ENCODE measurements at places on chromosomes 13 and 19. TPM values are rescaled to one million over a fixed set of nuclear protein-coding genes. Genes with fewer than 3 reads are reported as not detected.

DNA sequence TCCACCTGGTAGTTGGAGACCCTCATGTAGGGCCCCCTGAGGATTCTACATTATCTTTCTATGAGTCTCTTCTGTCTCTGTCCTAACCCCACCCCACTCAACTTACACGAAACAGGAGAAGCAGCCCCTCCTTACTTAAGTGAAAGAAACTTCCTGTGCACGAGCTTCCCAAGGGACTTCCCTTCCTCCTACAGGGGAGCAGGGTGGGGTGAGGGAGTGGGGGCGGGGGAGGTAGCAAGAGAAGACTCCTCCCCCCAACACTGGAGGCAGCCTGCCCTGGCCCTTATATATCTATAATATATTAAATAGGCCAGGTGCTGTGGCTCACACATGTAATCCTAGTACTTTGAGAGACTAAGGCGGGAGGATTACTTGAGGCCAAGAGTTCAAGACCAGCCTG lies 5.5 kb upstream of the PDE4C start:
- H3K27me3 ChIP-seq = no peaks in the 10 kb centered on the region
- peaks cover 9% of the 10 kb centered on the region for H3K4me1 ChIP-seq
- H3K27ac ChIP-seq = no peak overlapping the region
- H3K4me3 ChIP-seq = no peak overlapping the region
- H3K36me3 ChIP-seq = no peaks in the 10 kb centered on the region

DNA sequence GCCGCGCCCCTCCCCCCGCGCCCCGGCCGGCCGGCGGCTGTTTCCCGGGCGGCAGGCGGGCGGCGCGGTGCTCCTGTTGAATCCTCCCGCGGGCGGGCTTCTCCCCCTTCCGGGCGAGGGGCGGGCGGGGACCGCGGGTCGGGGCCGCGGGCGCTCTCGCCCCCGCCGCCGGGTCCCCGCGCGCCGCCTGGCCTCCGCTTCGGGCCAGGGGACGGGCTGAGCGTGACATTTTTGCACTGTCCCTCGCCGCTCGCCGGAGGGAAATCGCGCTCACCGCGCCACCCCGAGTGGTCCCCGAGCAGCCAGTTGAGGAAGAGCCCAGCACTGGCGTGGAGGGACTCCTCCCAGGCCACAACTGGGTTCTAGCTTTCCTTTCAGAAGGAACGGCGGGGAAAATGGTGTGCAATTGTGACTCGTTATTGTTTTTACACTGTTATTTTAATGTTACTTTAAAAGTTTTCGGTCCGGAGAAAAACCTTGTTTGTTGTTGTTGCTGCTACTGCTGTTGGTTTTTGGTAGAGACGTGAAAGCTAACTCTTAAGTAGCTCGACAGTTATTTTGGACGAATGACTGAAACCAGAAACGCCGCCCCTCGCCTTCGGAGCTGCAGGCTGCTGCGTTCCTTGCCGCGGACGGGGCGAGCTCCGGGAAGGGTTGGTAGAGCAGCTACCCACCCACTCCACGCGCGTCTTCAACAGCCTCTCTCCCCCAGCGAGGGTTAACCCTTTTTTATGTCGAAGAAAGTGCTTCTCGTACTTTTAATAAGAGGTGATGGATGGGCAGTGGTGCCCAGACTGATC lies 959 bp downstream of the PDS5B start:
- no peaks in the 10 kb centered on the region for H3K27me3 ChIP-seq
- no peaks in the 10 kb centered on the region for H3K36me3 ChIP-seq
- H3K4me3 ChIP-seq = peak overlapping the region; percentile 77
- H3K27ac ChIP-seq = peak overlapping the region; percentile 89
- H3K4me1 ChIP-seq = peaks cover 8% of the 10 kb centered on the region

- peaks cover 10% of the 10 kb centered on the region for H3K4me1 ChIP-seq
- DNase-seq = no peak
- peak overlapping the region; percentile 87 for H3K4me3 ChIP-seq
- no peaks in the 10 kb centered on the region for H3K27me3 ChIP-seq
- H3K27ac ChIP-seq = peak overlapping the region; percentile 92
Observed at GRCh38 chr19:17214508-17215126, 540 bp upstream of the USE1 start.

- no peak for DNase-seq
Observed at GRCh38 chr19:45156751-45157150, 4.0 kb downstream of the NKPD1 start.

DNA sequence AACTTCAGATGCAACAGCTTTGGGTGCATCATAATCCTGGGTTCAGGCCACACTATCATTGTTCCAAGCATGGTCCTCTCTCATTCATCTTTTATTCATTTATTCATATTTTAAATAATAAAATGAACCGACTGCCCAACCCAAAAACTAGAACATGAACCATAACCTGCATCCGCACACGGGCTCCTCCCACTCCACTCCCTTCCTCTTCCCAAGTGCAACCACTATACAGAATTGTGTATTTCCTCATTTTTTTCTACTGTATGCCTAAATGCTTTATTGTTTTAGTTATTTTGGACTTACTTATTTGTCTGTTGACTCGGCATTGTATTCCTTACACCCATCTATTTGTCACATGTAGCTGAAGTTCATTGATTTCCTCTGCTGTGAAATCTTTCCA lies 30.7 kb upstream of the POMP start:
- no peak overlapping the region for H3K27ac ChIP-seq
- H3K27me3 ChIP-seq = no peaks in the 10 kb centered on the region
- H3K4me1 ChIP-seq = no peaks in the 10 kb centered on the region

DNA sequence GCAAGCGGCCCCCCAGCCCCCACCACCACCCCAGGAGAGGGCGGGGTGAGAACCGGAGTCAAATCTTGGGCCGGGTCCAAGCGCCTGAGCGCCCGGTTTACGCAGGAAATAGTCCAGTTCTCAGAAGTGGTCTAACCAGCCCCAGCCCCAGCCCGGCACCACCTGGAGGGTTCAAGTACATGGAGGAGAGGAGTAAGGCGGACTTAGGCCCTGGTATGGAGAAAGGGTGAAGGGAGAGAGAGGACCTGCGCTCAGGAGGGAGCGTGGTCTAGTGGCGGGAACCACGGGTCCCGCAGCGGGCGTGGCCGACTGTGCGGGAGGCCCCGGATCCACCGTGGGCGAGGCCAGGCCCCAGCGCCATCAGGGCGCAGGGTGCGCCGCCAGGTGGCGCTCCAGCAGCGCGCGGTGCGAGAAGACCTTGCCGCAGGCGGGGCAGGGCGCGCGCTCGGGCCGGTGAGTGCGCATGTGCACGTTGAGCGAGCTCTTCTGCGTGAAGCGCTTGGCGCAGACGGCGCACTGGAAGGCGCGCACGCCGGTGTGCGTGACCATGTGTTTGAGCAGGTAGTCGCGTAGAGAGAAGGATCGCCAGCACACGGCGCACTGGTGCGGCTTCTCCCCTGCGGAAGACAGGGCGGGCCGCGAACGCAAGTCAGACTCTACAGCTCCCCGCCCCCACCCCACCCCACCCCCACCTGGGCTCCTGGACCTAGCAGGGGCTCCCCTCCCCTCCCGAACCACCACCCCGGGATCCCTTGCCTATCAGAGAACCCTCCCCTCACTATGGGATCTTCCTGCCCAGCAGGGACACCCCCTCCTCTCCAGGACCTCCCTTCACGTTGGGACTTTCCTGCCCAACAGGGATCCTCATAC lies 2.1 kb upstream of the SLC27A5 start:
- DNase-seq = peak; percentile 86
- H3K4me3 ChIP-seq = peak overlapping the region; percentile 34
- H3K36me3 ChIP-seq = no peaks in the 10 kb centered on the region
- H3K27me3 ChIP-seq = no peaks in the 10 kb centered on the region
- peaks cover 19% of the 10 kb centered on the region for H3K4me1 ChIP-seq
- H3K27ac ChIP-seq = no peak overlapping the region

GRCh38 chr19:47152205-47152604 lies 21.6 kb downstream of the SAE1 start:
- H3K36me3 ChIP-seq = no peaks in the 10 kb centered on the region
- no peak overlapping the region for H3K27ac ChIP-seq
- DNase-seq = no peak

- no peaks in the 10 kb centered on the region for H3K4me1 ChIP-seq
- H3K27ac ChIP-seq = no peak overlapping the region
- H3K4me3 ChIP-seq = no peak overlapping the region
- no peaks in the 10 kb centered on the region for H3K36me3 ChIP-seq
Observed at GRCh38 chr13:37201081-37201480, 95.6 kb upstream of the CSNK1A1L start.

DNA sequence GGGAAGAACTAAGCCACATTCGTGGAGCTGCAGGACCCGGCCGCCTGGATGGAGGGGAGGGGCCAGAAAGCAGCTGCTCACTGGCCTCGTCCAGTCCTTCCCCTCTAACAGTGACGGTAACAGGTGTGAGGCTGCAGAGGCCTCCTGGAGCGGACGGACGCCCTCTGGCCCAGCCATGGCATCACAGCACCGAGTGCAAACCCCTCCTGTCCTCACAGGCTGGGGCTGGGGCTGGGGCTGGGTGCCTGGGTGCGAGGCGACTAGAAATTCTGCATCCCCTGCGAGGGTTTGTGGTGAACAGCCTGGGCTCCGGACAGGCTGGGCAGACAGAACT lies 3.6 kb downstream of the MICOS13 start:
- H3K27me3 ChIP-seq = no peaks in the 10 kb centered on the region
- no peaks in the 10 kb centered on the region for H3K36me3 ChIP-seq
- H3K4me1 ChIP-seq = peaks cover 10% of the 10 kb centered on the region
- H3K4me3 ChIP-seq = no peak overlapping the region

DNA sequence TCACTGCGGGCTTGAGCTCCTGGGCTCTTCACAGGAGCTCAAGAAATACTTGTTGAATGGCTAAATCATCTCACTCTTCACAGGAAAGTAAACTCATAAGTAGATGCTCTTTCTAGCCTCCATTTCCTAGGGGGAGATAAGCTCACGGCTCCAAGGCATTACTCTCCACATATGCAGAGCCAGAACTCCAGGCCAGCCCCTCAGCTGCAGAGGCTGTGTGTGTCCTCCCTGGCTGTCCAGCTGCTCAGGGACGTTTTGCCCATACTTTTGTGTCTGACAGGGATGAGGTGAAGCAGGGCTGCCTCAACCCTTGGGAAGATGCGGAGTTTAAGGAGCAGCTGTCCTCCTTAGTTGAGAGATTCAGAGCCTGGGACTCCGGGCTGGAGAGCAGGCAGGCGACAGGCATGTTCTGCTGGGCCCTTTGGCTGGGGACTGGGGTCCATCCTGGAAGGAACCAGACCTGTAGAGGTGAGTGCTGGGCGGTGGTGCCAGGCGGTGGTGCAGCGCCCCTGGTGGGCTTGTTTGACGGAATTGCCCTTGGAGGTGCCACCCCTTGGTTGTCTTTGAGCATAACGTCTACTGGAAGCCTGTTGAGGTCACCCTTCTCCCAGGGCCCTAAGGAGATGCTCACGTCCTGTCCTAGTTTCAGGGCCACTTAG lies 20.5 kb upstream of the SLC15A1 start:
- no peaks in the 10 kb centered on the region for H3K4me1 ChIP-seq
- no peak overlapping the region for H3K27ac ChIP-seq
- H3K36me3 ChIP-seq = no peaks in the 10 kb centered on the region
- DNase-seq = no peak
- H3K27me3 ChIP-seq = no peaks in the 10 kb centered on the region

DNA sequence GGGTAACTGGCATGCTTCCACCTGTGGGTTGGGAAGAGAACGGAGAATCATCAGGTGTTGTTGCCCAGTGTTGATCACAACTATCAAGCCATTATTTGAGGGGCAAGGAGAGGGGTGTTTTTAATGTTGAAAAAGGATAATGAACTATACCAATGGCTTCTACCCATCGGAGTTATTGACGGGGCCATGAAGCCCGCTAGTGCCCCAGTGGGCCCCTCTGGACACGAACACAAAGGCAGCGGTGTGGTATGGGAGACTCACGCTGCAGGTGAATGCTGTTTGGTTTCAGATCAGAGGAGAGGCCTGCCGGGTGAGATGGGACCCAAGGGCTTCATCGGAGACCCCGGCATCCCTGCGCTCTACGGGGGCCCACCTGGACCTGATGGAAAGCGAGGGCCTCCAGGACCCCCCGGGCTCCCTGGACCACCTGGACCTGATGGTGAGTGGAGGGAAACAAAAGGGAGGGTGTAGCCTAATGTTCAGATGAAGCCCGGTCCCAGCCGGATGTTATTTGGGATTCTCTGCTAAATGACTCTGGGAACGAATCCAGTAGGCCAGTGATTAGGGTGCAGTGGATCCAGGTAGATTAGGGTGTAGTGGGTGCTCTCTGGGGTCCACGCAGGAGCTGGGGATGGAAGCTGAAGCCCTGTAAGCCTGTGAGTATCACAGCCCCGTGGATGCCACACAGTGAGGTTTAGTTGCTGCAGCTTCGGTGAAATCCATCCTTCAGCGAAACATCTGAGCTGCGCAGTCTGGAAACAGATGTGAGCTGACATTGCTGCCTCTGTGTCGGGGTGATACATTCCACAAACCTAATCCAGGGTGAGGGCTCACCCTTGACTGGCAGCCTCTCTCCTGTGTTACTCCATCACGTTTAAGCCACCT lies 111.3 kb downstream of the RAB20 start:
- H3K27me3 ChIP-seq = no peaks in the 10 kb centered on the region
- no peak overlapping the region for H3K27ac ChIP-seq
- H3K4me3 ChIP-seq = no peak overlapping the region
- no peak for DNase-seq
- no peaks in the 10 kb centered on the region for H3K36me3 ChIP-seq
- no peaks in the 10 kb centered on the region for H3K4me1 ChIP-seq

GRCh38 chr19:8340341-8341096 lies 2.5 kb downstream of the KANK3 start:
- H3K27me3 ChIP-seq = no peaks in the 10 kb centered on the region
- no peaks in the 10 kb centered on the region for H3K36me3 ChIP-seq
- H3K27ac ChIP-seq = no peak overlapping the region
- no peaks in the 10 kb centered on the region for H3K4me1 ChIP-seq
- peak; percentile 41 for DNase-seq
- no peak overlapping the region for H3K4me3 ChIP-seq

DNA sequence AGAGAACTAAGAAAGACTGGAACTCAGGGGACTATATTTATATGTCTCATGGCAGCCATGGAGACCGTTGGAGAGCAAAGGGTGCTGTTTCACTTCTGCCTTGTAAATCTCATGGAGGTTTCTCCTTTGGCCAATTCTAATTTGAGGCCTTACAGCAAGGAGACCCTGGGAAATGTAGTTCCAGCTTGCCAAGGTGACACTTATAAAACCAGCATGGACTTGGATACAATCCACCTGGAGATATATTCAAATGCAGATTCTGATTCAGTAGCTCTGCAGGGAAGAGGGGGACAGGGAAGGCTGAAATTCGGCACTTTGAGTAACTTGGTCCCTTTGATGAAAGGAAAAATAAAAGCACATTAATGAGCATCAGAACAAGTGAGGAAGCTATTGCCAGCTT lies 90.0 kb downstream of the OXGR1 start:
- no peak overlapping the region for H3K27ac ChIP-seq
- H3K27me3 ChIP-seq = no peaks in the 10 kb centered on the region
- no peaks in the 10 kb centered on the region for H3K4me1 ChIP-seq
- DNase-seq = no peak
- H3K4me3 ChIP-seq = no peak overlapping the region

- H3K27ac ChIP-seq = no peak overlapping the region
- peaks cover 5% of the 10 kb centered on the region for H3K4me1 ChIP-seq
- DNase-seq = no peak
- H3K4me3 ChIP-seq = no peak overlapping the region
Observed at GRCh38 chr19:37933937-37934358, 26.9 kb downstream of the SIPA1L3 start.

MYO16 gene
- 4.0 TPM for total RNA-seq

ZNF492 gene
- total RNA-seq = 3.3 TPM

CLEC11A gene
- total RNA-seq = 14.3 TPM

IGSF23 gene
- 0.37 TPM for total RNA-seq

ZNF700 gene
- 26.1 TPM for total RNA-seq

SYNGR4 gene
- 26.1 TPM for total RNA-seq

SYCN gene
- total RNA-seq = 192 TPM

SBSN gene
- 0.16 TPM for total RNA-seq

All from testis (tissue), 5 donors.